ENCODE measurements at places on chromosomes 3 and 15.

DNA sequence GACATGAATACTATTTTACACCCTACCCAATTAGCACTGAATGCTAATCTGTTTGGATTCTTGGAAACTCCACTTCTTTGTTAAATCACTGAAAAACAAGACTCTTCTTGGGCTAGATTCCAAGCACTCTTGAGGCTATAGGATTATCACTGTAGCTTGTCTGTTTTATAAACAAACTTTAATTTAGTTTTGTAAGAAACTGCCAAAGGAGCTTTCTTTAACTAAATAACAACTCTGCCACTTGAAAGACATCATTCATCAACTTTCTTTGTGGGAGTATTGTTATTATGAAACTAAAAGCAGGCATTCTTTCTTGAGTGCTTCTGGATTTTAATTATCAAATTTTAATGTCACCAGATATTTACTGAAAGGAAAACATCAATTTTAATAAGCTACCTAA lies 24.1 kb downstream of the CBLB start:
- no peak for DNase-seq

- no peak for DNase-seq
These were observed 3.9 kb downstream of the SCN5A start for GRCh38 chr3:38645601-38646000.

DNA sequence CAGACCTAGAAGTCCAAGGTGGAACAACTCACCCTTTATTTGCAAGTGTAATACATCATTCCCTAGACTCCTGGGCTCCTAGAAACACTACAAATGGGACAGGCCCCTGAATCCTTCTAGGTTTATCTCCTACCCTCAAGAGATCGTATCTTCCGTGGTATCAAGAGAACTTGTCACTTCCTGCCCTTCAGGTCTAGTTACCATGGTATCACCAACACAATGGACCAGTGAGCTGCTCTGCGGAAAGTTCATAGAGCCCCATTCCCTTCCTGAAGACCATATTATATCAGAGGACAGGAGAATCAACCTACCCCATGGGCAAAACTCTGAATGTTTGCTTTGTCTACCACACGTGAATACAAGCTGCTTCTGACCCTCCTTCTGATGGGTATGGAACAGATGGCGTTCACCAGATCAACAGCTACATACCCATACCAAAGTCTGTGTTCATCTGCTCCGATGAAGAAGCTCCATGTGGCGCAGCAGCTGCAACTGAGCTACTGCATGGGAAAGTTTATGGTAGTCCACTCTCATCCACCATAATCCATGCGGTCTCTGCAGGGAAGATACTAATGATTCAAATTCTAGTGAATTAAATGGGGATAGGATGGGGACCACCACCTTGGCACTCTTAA lies 84.6 kb upstream of the KLF13 start:
- DNase-seq: no peak

DNA sequence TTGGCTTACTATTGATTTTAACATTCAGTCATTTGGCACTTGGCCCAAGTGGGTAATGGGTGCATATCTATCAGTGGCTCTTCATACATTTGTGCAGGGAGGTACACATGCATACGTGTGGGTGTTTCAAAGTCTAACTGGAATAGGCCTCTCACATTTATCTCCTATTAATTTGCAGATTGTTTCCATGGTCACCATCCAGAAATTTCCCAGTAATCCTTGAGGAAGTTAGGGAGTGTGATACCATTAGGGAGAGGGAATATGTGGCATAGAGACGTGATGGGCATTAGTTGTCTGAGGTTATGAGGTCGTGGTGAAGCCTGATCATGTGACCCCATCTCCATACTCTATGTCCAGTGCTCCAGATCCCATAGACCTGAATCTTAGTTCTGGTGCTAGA lies 102.8 kb downstream of the LPP start:
- DNase-seq: no peak

DNA sequence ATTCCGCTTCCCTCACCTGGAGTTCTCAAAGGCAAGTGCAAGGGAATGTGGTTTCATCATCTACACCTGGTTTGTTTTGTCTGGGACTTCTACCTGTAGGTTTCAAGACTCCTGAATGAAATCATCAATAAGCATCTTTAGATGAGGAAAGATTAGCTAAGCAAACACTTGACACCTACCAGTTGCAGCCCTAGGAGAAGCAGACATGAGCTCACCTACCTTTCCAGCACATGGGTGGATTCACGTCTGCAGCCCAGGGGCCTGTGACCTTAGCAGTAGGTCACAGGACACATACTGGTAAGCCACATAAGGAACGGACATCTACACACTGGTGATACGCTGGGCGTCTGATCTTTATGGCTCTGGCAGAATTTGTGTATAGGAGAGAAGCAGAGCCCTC lies 26.7 kb downstream of the SLCO2A1 start:
- no peak for DNase-seq

DNA sequence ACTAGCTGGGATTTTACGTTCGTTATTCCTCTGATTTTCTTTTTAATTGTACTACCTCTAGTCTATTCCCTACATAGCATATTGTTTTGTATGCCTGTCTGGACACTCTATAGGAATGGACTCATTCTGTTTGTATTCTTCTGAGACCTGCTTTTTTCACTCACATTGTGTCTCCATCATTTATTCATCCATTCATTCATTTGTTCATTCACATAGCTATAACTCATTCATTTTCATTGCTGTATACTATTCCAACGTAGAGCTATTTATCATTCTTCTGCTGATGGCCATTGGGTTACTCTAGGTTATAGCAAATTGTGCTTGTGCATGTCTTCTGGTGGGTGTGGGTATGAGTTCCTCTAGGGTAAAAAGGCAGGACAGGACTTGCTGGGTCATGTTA lies 74.0 kb upstream of the SLC6A6 start:
- DNase-seq: no peak

- no peak for DNase-seq
These were observed 188.4 kb downstream of the ABHD5 start for GRCh38 chr3:43879166-43879565.

Data from activated T-helper 1 cell treated with anti-CD3 and anti-CD28 coated beads, Interleukin-2, amount 50 U/mL, for 16 hours (primary cell).